ENCODE measurements at places on chromosomes 6 and 20.

GRCh38 chr20:51481341-51481914 lies 61.1 kb downstream of the NFATC2 start:
- no peak for DNase-seq

- DNase-seq: no peak
Observed at GRCh38 chr20:8720089-8720488, 348.8 kb upstream of the PLCB4 start.

DNA sequence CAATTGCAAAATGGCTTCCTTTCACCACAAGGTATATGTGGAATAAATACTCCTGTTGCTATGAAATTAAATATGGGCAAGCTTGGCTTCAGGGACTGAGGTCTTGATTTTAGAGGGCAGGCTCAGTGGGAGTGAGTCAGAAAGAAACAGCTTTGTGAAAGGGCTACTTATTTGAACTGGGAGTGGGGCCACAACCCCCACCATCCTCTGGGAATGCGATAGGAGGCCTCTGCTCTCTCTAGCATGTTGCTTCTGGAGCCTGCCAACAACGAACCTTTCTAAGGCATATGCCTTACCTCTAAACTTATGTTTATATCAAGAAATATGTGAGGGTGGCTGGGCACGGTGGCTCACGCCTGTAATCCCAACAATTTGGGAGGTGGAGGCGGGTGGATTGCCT lies 149.7 kb downstream of the LRRC1 start:
- no peak for DNase-seq

DNA sequence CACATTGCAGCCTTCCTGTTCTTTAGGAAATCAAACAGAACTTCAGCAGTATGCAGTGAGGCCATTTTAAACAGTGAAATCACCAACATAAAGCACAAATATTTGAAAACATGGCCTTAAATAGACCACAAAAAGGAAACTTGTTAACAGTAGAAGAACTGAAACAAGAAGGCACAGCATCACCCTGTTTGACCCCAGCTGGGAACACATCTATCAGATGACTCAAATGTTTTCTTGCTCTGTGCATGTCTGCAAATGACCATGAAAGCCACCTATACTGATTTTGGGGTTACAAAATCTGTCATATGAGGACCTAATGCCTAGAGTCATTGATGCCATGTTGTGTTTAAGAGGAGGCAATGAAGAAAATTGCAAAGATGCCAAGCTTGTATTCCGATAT lies 123.8 kb upstream of the ADGRF1 start:
- DNase-seq: no peak

DNA sequence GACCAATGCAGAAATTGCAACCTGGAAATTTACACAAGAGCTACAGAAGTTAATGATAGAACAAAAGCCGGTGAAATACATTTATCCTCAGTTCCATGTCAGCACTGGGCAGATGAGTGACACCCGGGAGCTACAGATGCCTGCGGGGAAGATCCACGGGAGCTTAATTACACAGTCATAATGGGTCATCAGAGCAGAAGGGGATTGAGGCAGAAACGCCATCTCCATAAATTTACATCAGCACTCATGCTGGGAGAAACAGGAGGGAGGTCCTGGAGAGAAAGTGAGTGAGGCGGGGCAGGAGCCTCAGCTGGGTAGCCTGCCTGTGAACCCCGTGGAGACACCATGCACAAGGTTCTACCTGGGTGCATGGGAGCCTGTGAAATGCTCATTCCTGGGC lies 37.6 kb upstream of the CST7 start:
- DNase-seq: no peak

GRCh38 chr6:159430323-159430722 lies 261.1 kb downstream of the FNDC1 start:
- no peak for DNase-seq
